AG04449 (cell line): ENCODE measurements at places on chromosomes 16 and 17.

- DNase-seq: no peak
Measured at GRCh38 chr17:17767887-17768418, 68.8 kb downstream of the SREBF1 start.

DNA sequence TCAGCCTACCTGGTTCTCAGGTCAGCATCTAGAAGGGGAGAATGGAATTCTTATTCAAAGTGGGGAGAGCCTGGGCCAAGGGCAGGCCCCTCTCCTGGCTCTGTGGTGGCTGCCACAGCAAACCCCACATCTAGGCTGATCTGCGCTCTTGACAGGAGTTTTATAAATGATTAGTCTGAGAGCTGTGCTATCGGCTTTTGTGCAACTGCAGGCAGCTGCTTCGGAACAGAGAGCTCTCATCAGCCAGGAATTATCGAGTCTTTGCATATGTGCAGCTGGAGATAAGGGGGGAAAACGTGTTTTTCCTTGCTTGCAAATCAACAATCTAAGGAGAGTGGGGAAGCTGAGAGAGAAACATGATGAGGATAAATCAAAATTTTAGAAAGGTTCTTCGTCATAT lies 91.7 kb downstream of the HS3ST3A1 start:
- no peak for DNase-seq

GRCh38 chr16:47574091-47575054 lies 113.2 kb downstream of the PHKB start:
- DNase-seq: no peak

DNA sequence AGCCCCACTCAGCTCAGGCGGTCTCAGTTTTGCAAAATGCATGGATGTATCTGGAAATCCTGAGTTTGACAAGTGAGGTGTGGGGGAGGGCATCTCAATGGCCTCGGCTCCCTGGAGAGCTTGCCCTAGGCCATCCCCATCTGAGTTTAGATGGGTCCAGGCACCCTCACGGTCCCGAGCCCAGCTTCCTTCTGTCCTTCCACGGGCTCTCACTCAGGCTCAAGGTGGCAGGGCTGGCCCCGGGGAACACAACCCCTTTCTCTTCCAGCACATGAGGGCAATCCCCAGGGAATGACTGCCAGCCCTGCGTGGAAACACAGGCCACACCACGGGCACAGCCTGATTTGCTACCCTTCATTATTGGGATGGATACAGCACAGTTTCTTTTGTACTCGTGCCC lies 58.4 kb downstream of the AMFR start:
- DNase-seq: no peak

DNA sequence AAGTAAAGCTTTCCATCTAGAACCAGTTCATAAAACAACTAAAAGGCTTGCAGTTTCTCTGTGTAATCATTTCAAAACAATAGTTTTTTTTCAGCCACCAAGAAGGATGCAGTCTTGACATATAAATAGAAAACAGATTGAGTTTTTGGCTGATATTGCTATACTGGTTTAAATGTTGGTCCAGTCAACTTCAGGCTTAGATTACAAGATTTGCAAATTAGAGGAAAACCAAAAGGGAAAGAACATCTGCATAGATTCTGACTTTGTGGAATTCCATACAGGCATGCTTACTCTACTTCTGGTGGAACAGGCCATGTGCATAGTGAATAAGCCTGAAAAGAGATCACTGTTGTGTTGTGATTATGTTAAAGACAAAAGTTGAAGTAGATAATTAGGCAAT lies 150.3 kb downstream of the BCAS3 start:
- DNase-seq: no peak

DNA sequence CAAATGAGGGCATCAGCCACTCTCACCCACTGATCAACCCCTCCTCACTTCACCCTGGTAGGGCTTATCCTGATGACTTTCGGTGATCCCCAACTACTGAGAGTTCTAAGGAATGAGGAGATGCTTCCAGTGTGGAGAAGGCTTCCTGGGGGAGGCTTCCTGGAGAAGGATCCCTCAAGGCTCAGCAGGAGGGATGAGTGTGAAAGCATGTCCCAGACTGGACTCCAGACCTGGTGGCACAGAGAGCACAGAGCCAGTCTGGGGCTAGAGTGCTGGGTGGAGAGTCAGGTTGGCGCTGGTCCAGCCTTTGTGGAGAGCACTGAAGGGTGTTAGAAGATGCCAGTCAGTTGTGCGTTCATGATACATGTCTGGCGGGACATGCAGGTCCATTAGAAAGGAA lies 53.7 kb downstream of the PLD6 start:
- no peak for DNase-seq

GRCh38 chr16:79843631-79844043 lies 243.1 kb upstream of the MAF start:
- no peak for DNase-seq

GRCh38 chr16:82651921-82652601 lies 25.3 kb downstream of the CDH13 start:
- DNase-seq: no peak

GRCh38 chr16:65772134-65772732 lies 594.3 kb upstream of the CDH5 start:
- no peak for DNase-seq

GRCh38 chr17:71192039-71192555 lies 928.7 kb upstream of the SOX9 start:
- DNase-seq: no peak

DNA sequence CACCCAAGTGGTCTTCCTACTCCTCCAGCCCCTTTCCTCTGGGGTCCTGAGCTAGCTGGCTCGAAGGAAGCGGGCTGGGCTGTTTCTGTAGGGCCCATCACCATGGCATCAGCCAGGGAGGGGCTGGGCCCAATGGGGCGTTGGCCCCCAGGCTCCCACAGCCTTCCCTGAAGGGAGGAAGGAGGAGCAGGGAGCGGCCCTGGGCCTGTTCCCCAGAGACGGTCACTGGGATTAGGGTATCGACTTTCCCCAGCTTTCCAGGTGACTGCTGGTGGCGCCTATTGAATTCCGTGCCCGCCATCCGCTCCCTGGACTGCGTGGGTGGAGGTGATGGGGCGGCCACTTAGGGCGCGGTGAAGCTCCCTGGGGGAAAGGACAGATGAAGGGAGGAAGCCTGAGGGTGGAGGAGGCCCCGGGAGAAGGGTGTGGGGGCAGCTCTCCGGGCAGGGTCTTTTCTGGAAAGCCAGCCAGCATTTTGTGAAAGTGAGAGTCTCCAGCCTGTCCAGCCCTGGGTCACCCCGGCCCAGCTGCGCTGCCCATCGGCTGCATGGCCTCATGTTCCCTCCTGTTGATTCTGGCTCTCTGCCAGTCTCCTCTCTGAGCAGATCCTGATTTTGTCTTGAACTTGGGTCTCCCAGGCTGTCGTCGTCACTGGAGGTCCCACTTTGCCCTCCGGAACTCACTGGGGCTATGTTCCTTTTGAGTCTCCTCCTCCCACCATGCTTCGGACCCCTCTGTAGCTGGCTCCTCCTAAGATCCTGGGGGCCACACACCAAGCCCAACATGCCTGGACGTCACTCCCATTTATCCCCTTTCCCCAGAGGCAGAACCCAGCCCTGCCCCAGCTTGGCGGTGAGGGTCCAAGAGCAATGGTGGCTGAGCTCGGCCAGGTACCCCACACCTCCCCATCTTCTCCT lies 9.8 kb downstream of the NHERF1 start:
- DNase-seq: no peak

DNA sequence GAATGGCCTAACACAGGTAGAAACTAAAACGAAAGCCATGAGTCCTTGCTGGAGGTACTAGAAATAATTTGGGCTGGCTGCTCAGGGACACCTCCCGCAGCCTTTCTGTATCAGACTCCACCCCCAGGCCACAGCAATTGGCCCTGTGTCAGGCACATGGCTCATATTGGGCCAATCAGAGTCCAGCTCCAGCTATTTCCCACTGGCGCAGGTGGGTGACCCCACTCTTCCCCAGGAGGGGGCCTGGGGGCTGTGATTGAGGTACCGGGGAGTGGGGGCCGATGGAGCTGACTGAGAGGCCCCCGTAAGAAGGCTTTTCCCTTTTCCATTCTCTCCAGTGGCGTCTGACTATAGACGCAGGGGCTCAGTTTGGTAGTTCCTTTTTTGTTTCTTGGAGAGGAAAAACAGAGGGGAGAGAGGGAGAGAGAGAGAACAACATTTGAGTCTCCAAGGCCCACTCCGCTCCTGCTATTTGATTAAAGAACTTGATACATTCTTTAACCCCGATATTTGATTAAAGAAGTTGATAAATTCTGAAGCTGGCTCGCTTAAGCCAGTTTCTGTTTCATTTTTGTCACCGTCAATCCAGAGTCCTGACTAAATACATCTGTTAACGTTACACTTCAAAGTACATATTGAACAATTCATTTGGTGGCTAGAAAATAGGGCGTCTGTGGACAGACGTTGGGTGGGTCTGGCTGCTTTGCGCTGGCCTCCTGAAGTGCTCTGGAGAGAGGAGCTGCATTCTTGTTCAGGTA lies 26.3 kb downstream of the FOXL1 start:
- DNase-seq: no peak

GRCh38 chr16:74748616-74749026 lies 26.0 kb downstream of the FA2H start:
- DNase-seq: no peak

GRCh38 chr16:1125471-1125870 lies 27.4 kb upstream of the CACNA1H start:
- DNase-seq: no peak

- no peak for DNase-seq
Measured at GRCh38 chr17:37131669-37132611, 183.2 kb downstream of the AATF start.

- DNase-seq: no peak
Measured at GRCh38 chr16:79265701-79266100, 334.8 kb downstream of the MAF start.

DNA sequence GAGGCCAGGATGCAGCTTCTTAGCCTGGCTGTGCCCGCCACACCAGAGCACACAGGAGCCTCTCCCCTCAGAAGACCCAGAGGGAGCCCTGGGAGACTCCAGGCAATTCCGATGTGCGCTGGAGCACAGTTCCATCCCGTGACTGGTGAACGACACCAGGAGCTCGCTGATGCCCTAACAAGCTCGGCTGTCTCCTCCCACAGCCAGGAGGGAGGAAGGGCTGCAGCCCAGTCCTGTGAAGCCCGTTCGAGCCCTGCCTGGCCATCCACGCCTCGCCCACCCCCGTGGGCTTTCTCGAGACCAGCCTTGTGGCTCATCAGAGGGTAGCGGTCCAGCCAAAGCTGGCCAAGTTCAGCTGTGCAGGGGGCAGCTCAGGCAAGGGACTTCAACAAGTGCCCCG lies 21.8 kb upstream of the RASD1 start:
- DNase-seq: no peak

- no peak for DNase-seq
Measured at GRCh38 chr17:34981538-34982241, 1.4 kb downstream of the LIG3 start.

DNA sequence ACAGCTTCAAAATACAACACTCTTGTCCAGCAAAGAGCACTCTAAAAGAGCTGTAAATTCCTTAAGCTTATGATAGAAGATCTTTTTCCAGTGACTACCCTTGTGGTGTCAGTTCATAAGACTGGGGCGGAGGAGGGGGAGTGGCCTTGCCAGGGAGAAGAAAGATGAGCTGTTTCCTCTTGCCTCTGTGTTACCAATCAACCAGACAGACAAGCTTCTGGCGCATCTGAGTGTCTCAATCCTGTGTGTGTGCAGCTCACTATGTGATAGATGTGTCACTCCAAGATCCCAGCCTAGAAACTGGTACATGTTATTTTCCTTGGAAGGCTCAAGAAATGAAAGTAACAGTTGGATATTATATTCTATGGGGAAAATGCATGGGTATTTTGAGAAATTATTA lies 167.4 kb upstream of the CACNG3 start:
- no peak for DNase-seq

GRCh38 chr17:29252101-29252791 lies 5.6 kb downstream of the CRYBA1 start:
- DNase-seq: no peak

DNA sequence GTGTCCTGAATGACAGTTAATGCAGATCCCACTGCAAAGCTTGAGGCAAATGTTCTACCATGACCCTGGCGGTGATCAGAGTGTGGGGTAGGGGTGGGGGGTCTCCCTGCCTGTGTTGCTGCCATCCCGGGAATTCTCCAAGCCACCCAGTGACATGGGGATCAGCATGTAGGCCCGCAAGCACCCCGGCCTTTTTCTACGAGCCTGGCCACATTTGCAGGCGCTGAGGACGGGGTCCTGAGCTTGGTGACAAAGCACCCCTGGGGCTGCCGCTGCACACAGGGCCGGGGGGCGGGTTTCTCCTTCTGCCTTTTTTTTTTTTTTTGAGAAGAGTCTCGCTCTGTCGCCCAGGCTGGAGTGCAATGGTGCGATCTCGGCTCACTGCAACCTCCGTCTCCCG lies 35.8 kb downstream of the SLC7A5 start:
- no peak for DNase-seq

GRCh38 chr16:48029768-48030167 lies 126.0 kb downstream of the ABCC12 start:
- DNase-seq: no peak

GRCh38 chr16:12920739-12921138 lies 19.3 kb downstream of the SHISA9 start:
- no peak for DNase-seq

DNA sequence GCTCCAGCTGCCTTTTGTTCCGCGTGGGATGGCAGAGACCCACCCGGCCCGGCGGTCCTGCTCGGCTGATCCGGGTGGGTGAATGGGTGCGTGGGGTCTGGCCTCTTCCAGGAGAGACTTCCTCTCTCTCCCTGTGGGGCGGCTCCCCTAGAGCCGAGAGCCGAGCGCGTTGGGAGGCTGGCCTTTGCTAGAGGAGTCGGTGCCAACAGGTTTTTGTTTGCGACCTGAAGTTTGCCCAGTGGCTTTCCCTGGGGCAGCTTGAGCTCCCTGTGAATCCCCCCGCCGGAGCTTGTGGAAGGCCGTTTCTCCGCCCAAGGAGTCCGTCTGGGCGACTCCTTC lies 970 bp downstream of the EPN2 start:
- no peak for DNase-seq

GRCh38 chr16:78249056-78249455 lies 149.6 kb downstream of the WWOX start:
- no peak for DNase-seq

GRCh38 chr16:27450196-27450549 lies 48.2 kb downstream of the IL21R start:
- DNase-seq: no peak

DNA sequence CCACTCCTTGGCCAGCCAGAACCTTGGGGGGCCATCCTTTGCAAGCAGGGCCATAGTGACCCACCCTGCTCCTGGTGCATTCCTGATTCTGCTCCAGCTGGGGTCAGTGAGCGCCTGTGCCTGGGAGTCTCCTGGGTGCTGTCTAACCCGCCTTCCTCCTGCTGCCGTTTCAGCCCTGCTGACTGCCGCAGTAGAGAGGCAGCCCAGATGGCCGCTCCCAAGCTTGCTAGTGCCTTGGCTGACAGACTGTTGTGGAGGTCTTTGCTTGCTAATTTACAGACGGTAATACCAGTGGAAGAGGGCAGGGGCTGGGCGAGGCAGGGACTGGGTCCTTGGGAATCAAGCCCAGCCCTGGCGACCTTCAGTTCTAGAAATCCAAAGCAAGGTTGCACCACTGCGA lies 99.6 kb downstream of the SOCS1 start:
- no peak for DNase-seq
